Stimulated activated CD4-positive, alpha-beta T cell treated with anti-CD3 and anti-CD28 coated beads, Interleukin-15, amount 100 ng/mL, for 1 hour (primary cell): ENCODE measurements at places on chromosomes 4 and X.

- no peak for DNase-seq
Observed at GRCh38 chrX:39614680-39614998, 483.1 kb downstream of the BCOR start.

GRCh38 chr4:8200302-8200975 is 1.3 kb downstream of the SH3TC1 start:
- DNase-seq = no peak

DNA sequence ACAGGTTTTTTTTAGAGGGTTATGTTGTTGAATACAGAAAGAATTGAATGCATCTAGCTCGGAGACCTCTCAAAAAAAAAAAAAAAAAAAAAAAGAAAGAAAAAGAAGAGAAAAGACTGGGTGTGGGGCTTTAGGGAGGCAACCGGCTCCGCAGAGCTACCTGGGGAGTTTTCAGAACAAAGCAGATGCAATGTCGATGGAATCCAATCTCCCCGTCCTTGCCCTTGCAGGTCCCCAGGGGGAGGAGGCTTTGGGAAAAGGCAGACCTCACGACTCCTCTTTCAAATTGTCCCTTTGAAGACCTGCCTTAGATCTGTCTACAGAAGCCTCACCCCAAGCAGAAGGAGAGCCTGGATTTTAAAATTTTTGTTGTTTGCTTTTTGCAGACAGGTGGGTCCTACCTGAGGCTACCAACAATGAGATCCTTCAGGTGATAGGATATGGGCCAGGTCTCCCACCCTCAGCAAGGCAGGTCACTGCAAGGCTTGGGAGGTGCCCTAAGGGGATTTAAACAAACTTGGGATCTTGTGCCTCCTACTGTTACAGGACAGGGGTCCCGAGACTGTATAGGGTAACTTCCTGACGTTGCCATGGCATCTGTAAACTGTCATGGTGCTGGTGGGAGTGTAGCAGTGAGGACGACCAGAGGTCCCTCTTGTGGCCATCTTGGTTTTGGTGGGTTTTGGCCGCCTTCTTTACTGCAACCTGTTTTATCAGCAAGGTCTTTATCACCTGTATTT is 75.2 kb upstream of the PRKX start:
- DNase-seq = no peak

DNA sequence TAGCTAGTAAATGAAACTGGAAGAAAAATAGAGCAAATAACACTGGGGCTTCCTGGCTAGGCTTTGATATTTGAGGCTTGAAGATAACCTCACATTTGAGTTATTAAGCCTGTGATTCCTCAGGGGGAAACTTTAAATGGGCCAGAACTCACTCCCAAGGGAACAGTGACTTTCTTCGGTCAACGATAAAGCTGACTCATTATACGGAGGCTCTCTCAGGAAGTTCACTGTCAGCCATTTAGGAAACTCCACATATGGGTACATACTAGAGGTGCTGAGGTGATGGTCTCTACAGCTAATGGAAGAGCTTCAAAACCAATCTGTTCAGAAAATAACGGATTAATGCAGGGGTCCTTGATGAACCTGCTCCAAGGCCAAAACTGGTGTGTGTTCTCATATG is 120.8 kb downstream of the SH2D1A start:
- DNase-seq = no peak

DNA sequence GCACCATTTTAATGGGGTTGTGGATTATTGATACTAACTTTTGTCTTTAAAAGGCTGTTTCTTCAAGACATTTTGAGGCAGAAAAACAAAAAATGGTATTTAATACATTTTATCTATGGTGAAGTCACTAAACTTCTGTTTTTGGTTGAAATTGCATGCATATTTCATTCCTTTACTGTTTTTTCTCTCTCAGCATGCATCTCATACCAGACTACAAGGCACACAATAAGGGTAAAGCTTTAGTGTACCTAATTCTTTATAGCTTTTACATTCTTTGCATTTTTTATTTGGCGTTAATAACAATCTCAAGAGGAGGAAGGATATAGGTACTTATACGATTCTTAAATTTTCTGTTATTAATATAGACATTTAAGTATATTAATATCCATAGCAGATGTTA is 151.0 kb upstream of the DKK2 start:
- no peak for DNase-seq

- DNase-seq = no peak
Observed at GRCh38 chrX:48945517-48946348, 11.7 kb downstream of the OTUD5 start.

- DNase-seq = no peak
Observed at GRCh38 chr4:25943805-25944204, 29.8 kb downstream of the SMIM20 start.

GRCh38 chr4:158714937-158715336 is 8.3 kb downstream of the PPID start:
- DNase-seq = no peak

DNA sequence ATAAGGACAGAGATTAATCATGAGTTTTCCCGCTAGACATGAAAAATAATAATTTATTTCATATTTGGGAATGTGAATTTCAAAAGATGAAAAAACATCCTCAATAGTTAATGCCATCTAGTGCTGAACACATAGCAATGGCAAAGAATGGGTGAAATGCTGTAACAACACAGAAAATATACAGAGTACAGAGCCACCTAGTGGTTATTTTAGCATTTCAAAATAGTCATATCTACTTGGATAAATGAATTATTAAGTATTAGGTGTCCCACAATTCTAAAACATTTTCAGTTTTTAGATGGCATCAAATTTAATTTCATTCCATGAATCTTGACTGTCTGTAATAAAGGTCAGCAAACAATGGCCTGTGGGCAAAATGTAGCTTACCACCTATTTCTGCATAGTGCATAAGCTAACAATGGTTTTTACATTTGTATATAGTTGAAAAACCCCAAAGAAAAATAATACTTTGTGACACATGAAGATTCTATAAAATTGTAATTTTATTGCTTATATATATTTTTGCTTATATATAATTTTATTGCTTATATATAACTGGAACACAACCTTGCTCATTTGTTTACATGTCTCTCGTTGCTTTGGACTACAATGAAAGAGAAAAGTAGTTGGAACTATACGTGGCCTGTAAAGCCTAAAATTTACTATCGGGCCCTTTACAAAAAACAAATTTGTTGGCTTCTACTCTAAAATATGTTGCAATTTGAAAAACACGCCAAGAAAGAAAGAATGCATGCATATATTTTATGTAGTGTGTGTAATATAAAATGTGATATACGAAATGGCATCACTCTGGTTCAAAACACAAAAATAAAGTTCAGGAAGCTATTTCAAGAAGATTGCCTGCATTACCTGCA is 99.1 kb upstream of the FAM47C start:
- DNase-seq = no peak

GRCh38 chr4:1112174-1112820 is 1.1 kb downstream of the RNF212 start:
- no peak for DNase-seq

DNA sequence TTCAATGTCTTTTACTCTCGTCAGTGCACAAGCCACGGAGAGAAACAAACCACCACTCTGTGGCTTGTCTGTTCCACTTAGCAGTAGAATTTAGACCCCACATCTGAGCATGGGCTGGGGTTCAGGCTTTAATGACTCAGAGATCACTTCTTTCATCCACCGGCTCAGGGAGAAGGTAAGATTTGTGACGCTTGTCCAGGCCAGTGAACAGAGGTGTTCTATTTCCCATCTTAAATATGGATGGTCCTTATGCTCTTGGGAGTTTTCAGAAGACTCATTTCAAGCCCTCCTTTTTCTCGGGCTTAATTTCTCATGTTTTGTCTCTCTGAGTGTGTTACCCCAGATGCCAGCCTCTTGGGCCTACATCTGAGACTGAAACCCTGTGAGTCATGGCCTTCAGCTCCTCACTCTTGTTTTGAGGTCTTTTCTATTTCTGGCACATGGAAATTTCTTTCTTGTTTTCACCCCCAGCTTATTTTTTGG is 127.4 kb upstream of the SFRP2 start:
- no peak for DNase-seq

- DNase-seq = no peak
Observed at GRCh38 chr4:153366486-153366885, 22.0 kb downstream of the MND1 start.

DNA sequence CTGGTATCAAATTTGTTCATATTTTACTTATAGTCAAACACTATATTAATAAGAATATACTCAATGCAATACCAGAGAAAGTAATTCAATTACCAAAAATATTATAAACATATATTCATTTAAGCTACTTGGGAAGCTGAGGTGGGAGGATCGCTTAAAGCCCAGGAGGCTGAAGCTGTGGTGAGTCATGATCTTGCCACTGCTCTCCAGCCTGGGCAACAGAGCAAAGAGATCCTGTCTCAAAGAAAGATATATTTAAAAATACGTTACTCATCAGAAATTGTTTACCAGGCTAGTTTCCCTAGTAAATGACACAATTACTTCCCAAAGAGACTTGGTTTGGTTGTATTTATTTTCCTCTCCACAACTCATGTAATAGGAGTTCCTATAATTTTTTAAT is 433.6 kb downstream of the GASK1B start:
- no peak for DNase-seq

GRCh38 chr4:141210168-141210567 is 10.5 kb upstream of the ZNF330 start:
- no peak for DNase-seq

DNA sequence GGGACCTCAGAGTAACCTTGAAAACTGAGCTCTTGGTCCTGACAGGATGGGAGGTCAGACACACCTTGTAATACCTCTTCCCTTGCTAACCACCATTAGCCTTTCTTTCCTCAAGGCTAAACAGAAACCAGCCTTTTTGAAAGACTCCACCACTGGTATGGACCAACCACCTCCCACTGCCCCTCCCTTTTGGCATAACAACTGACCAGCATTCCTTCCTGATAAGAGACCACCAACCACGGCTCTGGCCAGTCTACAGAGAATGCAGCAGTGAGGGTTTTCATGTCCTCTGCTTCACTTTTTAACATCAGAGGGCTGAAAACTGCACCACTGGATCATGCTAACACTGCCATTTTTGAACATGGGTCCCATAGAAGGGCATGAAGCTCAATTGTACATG is 100.2 kb upstream of the MID1IP1 start:
- no peak for DNase-seq

GRCh38 chr4:56641494-56642051 is 39.5 kb downstream of the HOPX start:
- DNase-seq = no peak

- no peak for DNase-seq
Observed at GRCh38 chr4:39429476-39430334, 23.0 kb downstream of the KLB start.

DNA sequence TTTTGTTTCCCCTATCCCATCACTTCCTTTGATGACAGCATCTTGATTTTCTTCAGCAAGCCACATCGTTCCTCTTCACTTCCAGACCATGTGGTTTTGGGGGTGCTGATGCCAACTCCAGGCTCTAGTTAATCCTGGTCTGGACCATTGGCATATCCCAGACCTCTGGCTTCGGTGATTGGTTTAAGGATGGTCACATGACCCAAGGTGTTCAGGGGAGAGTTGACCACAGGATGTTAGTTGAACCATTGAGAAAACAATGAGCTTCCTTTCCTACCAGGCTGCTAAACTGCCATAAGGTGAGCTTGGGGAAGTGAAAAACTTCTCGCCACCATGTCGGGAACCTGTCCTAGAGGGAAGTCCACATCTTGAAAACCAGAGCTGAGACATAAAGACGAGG is 60.9 kb upstream of the TLR3 start:
- DNase-seq = no peak

- DNase-seq = no peak
Observed at GRCh38 chr4:169231647-169232262, 39.0 kb downstream of the SH3RF1 start.

DNA sequence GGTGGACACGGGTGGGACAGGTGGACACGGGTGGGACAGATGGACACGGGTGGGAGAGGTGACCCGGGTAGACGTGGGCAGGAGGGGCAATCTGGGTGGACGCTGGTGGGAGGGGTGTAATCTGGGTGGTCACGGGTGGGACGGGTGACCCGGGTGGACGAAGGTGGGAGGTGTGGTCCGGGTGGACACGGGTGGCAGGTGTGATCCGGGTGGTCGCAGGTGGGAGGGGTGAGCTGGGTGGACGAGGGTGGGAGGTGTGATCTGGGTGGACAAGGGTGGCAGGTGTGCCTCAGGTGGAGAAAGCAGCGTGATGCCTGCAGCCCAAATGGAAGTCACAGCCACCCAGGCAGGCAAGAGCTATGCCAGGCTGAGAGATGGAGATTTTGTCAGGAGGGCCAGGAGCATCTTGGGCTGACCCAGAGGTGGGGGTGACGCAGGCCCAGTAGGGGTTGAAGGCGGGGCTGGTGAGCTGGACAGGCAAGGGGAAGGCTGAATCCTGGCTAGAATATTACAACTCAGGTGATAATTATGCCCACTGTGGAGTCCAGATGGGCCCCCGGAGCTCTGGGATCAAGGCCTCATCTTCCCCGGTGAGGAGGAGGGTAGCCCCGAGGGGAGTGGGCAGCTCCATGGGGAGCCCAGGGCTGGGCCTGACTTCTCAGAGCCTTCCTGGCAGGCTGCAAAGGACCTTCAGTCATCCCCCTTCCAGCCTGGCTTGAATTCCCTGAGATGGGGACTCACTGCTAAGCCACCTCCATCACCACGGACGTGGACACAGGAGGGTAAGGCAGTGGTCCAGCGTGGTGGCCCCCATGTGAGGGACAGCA is 100.0 kb downstream of the ADRA2C start:
- DNase-seq = no peak

- no peak for DNase-seq
Observed at GRCh38 chr4:112110059-112110425, 35.2 kb upstream of the FAM241A start.

DNA sequence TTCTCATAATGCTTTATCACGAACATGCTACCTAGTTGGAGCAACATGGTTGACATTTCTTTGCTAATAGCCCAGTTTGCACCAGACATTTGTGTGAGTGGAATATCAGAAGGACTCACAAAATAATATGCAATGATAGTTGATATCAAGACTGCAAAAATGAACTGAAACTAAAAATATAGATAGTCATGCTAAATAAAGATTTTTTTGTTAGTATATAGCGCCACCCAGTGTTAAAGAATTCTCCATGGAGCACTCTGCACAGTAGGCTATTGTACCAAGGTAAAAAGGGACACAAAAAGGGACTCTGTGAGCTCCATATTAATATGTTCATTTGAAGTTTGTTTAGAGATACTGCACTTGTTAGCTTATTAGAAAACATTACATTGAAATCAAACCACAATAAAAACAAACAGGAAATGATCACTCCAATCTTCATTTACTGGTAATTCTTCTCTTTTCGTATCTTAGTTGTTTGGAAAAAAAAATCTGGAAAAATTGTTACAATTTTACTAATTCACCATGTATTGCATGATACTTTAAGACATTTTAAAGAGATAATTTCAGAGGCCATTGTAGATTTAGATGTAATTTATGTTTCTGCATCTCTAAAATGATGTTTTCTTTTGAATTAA is 1509.6 kb downstream of the ADGRL3 start:
- no peak for DNase-seq
